CD4-positive, alpha-beta T cell treated with Interleukin-10 for 1 hour (primary cell): ENCODE measurements at places on chromosomes 4 and X.

- DNase-seq: no peak
Measured at GRCh38 chr4:142238589-142238988, 602.2 kb downstream of the IL15 start.

DNA sequence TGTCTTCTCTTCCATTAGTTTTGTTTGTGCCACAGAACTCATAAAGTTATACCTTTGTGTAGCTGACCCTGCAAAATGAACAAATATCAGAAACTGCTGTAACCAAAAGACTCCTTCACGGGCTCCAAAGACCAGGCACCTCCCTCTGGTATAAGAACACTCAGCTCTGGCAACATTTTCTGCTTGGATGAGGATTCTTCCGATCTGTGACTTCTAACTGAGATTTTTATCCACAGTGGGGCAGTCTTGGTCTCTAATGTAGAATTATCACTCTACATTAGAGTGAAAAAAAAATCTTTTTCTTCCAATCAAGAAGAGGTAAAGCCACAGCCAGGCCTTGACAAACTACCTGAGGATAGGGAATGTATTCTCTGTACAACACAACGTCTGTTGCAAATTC lies 38.5 kb upstream of the PRSS48 start:
- no peak for DNase-seq

DNA sequence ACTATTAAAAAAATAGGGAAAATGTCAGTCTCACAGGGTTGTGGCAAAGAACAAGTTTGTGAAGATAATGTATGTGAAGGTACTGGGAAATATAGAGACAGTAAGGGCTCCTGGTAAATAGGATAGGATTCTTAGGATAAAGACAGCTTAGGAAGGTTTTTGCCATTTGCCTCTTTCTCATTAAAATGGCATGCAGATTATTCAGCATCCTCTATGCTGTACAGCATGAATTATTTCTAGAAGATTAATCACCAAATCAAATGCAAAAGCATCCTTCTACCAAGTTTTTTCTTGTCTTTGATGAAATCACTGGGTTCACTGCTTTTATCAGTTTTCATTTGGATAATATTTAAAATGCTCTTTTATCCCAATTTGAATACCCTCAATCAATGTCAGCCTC lies 142.8 kb downstream of the NDST3 start:
- DNase-seq: no peak

DNA sequence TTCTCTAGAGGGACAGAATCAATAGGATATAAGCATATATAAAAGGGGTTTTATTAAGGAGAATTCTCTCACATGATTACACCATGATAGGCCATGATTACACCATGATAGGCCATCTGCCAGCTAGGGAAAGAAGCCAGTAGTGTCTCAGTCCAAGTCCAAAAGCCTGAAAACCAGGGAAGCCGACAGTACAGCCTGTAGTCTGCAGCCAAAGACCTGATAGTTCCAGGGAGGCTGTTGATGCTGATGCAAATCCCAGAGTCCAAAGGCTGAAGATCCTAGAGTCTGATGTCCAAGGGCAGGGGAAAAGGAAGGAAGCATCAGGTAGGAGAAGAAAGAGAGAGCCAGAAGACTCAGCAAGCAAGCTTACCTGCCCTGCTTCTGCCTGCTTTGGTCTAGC lies 411.3 kb upstream of the EMCN start:
- no peak for DNase-seq

DNA sequence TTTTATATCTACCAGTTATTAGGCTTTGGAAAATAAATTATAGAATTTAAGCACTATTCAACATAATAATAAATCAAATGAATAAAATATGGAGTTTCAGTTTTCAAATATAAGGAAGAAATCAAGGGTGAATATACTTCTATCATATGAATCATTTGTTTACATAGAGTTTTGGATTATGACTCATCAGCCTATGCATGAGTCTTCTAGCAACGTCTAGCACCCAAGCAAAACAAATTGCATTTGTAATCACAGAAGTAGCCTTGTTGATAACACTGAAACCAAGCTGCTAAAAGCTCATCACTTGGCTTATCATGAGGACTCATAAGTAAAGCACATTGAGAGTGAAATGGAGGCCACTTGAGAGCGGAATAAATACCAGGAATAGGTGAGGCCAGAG lies 434.6 kb downstream of the PCDH11X start:
- DNase-seq: no peak

DNA sequence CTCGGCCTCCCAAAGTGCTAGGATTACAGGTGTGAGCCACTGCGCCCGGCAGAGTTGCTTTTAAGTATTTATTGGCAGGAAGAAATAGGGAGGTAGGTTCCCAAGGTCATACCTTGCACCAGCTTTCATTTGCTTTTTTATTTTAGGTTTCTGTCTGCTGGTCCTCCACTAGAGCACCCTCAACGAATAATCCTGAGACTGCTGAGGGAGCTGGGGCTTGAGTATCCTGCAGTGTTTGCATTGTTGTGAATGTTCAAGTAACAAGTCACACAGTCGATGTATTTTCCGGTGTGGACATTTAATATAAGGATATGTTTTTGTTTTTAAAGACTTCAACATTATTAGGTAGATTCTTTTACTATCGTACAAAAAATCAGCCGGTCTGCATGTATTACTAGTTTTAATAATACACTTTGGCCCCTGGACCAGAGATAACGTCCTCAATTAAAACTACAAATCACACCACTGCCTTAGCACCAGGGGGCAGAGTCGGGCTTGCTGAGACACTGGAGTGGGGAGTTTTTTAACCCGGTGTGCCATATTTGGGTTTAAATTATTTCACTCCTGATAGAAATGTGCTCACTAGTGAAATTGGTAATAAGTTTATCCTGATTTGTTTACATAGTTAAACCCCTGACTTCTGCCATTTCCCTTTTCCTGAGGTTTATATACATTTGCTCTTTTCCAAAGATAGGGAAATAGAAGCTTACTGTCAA lies 11.6 kb downstream of the SMIM20 start:
- peak; percentile 19 for DNase-seq

GRCh38 chrX:125029131-125029530 lies 290.5 kb upstream of the TEX13C start:
- no peak for DNase-seq

DNA sequence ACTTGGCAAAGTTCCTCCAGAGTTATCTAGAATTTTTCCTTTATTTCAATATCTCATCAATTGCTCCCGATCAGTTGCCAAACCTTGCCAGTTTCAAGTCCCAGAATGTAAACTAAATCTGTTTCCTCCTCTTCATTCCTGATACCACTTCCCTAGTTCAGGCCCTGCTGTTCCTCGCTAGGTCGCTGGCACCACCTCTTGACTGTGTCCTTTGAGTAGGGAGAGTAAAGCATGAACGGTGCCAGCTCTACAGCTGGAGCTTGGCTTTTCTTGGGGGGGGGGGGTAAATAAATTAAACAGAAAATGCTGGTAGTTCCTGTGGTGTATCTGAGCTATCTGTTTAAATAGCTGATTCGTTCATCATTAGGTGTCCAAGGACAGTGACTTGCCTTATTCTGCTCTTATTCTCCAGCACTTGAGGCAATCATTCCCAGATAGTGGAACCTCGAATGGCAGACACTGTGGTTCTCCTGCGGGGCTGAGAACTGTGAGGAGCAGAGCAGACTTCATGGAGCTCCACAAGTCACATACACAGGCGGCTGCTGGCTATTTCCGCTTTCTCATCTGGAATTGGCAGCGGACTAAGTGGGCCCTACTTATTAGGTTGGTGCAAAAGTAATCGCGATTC lies 168.3 kb upstream of the FAT1 start:
- DNase-seq: no peak

DNA sequence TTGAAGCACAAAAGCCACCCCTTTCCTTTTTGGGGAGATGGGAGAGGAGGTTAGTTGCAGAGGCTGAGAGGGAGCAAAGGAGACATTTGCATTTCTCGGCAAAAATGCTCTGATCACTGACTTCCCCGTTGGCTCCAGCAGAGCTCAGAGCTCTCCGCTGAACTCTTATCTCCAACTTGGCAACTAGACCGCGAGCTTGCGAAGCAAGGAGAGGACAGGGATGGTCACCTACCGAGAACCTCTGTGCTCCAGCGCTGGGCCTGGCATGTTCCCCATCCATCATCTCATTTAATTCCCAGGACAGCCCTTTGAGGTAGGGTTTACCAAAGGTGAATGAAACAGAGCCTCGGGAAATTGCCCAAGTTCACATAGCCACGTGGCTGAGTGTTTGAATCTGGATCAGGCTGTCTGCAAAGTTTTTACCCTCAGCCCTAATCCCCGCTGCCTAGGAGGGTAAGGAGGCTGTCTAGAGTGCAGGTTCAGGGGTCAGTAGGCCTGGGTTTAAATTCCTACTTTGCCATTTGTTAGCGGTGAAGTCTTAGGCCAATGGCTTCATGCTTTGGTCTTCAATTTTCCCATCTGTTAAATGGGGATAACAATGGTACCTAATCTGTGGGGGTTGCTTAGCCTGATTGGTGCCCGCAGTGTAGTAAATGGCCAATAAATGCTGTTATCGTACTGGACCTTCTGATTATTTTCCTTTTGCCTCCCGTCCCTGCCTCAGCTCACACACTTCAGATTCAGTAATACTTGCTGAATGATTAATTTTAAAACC lies 3.8 kb upstream of the CITED1 start:
- DNase-seq: no peak

GRCh38 chr4:139863531-139863930 lies 197.9 kb downstream of the MGST2 start:
- DNase-seq: no peak

DNA sequence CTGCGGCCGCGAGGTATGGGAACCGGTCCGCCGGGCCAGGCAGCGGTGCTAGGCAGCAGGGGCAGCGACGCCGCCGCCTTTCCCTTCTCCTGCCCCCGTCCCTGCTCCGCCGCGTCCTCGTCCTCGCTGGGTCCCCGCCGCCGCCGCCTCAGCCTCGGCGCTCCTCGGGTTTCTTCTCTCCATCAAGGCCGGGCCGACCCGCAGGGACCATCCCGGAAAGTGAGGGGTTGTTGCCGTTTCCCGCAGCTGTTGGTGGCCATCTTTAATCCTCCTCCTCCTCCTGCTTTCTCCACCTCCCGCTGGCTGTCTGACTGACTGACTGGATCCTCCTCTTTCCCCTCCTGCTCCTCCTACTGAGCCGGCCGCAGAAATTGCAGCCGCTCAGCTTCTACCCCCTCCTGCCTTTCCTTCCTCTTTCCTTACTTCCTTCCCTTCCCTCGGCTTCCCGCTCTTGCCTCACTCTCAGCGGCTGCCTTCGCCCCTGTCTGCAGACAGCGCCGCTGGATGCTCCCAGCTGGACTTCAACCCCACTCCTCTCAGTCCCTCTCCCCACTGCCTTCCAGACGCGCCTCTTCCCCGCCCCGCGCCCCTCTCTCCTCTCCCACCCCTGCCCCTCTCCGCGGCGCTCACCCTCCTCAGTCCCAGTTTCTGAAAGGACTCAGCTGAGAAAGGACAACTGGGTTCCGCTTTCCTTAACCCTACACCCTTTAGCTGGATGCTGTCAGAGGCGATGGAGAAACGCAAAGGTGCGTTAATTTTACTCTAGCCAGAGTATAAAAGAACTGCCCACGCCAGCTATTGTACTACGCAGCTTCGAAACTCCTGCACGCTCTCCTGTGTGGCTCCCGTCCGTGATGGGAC lies at the start of gene WDFY3:
WDFY3 (minus strand) TSS at position 309 of the 861 bp plus-strand sequence. CDS start 106,099 bp downstream, outside the sequence.
- DNase-seq: peak; percentile 6
